ENCODE measurements at places on chromosomes 7 and 10.

GRCh38 chr7:5620459-5620881 lies 161.0 kb downstream of the RNF216 start:
- DNase-seq = no peak

DNA sequence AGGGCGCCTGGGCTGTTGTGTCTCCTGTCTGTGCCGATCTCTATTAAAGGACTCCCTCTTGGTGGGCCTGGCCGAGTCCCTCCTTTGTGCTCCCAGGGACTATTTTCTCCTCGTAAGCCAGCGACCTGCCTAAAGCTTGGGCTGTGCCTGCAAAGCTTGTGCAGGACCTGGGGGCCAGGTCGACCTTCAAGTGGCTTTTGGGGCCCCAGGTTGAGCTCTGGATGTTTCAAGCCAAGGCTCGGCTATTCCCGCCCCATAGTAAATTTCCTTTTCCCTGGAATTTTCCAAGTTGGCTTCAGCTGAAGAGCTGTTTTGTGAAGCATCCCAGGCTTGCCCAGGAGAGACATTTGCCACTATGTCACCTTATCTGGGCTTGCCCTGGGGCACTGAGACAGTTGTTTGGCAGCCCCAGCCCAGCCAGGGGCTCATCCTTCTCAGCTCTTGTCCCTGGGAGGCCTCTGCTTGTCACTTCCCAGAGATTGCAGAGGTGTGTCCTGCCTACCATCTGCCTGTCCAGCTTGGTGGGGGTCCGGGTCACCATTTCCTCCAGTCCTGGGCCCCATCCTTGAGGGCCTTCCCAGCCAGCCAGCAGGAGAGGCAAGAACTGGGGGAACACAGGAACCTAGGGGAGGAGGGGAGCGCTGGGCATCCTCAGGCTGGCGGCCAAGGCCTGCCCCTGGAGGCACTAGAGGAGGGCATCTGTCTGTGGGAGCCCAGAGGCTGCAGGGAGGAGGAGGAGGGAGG lies 20.2 kb downstream of the ZMIZ2 start:
- DNase-seq = no peak

DNA sequence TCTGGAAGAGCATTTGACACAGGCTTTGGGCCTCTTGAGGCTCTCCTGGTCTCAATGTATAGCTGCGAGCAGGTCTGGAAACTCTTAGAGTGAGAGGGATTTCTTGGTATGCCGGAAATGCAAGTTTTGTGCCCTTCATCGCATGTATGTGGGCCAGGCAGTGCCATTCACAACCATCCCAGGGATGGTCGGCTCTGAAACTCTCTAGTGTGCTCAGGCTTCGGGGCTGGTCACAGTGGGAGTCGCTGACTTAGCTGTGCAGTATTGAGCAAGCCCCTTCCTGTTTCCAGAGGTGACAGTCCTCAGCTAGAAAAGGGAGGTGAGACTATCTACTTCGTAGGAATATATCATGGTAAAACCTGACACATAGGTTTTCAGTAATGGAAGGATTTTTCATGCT lies 2.0 kb upstream of the AOAH start:
- DNase-seq = peak; percentile 74

GRCh38 chr10:82742478-82742877 lies 867.5 kb downstream of the NRG3 start:
- DNase-seq = no peak

GRCh38 chr10:75002351-75002725 lies 109.1 kb upstream of the SAMD8 start:
- DNase-seq = no peak

- no peak for DNase-seq
Observed at GRCh38 chr7:122488241-122488640, 183.7 kb upstream of the FEZF1 start.

DNA sequence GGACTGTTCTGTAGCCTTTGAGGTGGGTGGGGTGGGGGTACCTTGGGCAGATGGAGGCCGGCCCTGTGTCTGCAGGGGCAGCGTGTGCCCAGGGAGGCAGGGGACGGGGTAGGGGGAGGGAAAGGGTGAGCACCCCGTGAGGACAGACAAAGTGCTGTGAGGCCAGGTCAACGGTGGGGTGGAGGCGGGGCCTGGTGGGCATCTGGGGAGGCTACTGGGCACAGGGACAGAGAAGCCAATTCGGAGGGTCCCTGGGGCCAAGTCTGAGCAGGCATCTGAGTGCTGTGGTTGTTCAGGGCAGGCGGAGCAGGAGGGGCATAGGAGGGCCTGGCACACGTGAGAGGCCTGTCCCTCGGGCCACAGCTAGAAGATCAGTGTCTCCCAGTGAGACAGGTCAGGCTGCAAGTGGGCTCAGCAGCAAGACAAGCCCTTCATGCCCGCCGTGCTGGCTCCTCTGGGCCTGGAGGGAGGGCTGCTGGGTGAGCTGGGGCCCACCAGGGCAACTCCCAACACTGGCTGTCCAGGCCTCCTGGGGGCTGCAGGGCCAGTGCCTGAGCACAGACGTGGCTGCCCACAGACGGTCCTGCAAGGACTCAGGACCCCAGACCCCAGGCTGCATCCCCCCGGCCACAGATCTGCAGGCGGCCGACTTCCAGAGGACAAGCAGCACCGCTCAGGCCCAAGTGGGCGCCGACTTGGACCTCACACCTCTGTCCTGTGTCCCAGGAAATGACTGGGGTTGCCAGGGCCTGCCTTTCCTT lies 26.4 kb upstream of the KNDC1 start:
- DNase-seq = no peak

GRCh38 chr10:132627666-132628531 lies 90.3 kb downstream of the INPP5A start:
- DNase-seq = no peak

DNA sequence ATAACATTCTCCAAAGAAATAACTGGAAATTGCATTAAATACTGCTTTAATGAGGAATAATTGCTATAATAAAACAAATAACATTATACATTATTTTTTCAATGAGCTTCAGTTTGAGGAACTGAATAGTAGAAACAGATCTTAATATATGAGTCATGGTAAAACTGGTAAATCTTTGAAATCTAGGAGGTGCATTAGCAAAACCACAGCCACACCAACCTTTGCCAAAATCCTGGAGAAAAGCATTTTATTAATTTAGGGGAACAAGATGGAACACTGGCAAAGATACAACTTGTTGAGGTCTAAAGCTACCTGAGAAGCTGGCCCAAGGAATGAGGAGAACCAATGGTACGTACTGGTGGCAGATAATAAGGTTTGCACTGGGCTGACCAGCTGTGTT lies 5.4 kb upstream of the ASL start:
- DNase-seq = no peak

DNA sequence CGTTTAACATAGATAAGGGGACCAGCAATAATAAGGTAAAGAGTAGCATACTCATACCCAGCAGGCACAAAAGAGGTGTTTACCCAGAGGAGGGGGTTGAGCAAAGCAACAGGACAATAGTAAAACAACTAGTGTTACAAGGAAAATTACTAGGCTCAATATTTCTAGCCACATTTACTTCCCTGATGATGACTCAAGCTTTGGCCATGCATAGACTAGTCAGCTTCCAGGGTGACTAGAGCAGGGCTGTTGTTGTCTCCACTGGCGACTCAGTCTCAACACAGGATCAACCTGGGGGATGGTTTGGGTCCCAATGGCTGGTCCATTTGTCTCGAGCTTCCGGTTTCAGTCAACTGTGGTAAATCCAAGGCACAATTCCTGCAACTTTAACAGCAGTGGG lies 217.7 kb upstream of the KCND2 start:
- DNase-seq = no peak

- no peak for DNase-seq
Observed at GRCh38 chr7:71705901-71706596, 574.1 kb downstream of the GALNT17 start.

DNA sequence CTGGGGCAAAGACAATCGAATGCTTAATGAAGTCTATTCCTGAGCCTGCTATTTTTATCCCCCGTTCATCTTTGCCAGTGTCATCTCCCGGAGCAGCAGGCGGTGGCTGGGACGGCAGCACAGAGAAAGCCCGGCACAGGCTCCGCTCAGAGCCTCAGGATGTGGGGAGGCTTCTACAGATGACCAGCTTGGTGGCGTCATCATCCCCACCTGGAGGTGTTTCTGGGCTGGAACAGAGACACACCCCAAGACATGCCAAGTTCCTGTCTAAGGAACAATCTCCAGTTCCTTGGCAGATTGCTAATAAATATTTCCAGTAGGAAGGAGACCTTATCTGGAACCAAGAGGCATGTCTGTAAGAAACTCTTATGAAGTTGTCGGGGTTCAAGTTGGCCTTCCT lies 552.4 kb upstream of the MGMT start:
- no peak for DNase-seq

DNA sequence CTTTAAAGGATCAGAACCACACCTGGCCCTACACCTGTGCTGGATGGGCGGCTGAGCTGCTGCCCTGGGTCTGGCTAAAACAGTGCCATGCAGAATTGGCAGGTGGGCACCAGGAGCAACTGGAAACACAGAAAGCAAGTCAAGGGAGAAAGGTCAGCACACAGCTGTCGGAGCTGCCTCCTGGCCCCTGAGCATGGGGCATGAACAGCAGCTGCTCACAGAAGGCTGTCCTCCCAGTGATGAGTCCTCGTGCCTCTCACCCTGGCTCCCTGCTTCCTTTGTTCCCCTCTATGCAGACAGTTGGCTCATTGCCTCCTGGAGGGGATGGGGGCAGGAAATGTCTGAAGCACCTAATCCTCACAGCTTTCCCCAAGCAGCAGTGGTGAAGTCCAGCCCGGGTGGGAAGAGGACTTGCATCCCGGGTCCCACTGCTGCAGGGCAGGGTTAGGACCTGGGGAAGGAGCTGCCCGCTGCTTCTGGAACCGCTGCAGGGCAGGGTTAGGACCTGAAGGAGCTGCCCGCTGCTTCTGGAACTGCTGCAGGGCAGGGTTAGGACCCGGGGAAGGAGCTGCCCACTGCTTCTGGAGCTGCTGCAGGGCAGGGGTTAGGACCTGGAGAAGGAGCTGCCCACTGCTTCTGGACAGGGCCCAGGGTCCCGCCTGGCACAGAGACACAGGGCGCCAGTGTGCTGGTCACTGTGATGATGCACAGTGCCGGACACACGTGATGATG lies 37.3 kb downstream of the VIPR2 start:
- DNase-seq = no peak

DNA sequence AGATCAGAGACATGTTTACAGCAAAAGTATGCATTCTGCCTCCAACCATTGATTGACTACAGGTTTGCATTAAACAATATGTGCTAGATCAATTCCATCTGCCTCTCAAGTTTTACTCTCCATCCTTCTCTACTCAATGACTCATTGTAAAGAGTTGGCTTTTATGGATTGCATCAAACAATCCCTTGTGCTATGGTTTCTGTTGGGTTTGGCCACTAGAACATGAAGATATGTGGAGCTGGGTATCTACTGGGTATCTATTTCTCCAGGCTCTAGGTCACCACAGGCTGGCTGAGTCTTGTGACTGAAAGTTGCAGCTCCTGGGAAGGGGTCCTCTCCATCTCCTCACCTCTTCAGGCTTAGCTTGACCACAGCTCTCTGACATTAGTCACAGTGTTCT lies 204.7 kb downstream of the DGKI start:
- no peak for DNase-seq

DNA sequence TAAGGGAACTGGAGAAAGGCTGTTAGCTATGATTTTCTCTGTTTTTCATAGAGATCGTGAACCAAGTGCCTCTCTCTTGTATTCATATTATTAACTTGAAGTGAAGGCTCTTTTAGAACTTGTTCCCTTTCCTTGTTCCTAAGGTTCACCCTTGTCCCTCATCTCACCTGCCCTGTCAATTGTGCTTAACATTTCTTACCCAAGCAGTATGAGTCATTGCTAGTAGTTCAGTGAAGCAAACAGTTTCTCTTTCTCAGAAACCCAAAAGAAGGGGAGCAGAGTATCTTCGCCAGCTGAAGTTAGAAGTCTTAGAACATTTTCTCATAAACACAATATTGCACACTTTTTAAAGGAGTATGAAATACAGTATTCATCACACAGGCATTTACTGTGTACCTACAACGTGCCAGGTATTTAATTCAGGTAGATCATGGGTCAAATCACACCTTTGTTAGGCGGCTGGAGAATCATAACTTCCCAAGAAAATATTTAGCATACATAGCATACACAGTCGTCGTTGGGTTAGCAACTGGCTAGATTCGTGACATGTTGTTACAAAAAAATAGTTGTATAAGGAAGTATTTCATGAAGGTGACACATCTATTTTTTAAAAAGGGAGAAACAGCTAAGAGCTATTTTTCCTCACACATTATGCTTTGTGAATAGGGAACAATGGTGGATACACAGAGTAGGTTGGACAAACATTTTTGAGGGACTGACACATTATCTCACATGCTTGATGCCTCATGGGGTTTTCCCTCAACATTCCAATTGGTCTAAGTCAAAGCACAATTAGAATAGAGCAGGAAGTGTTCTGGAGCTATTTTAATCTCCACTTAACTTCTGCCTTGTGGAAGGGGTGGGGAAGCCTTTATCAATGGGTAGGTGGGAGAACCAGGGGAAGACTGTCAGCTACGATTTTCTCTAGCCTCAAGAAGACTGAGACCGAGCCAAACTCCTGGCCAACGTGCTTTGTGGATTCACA lies 13.2 kb downstream of the HDAC9 start:
- DNase-seq = peak; percentile 38

GRCh38 chr7:131636092-131636491 lies 79.7 kb upstream of the PODXL start:
- DNase-seq = no peak

- no peak for DNase-seq
Observed at GRCh38 chr7:40077849-40078248, 56.6 kb downstream of the MPLKIP start.

- DNase-seq = no peak
Observed at GRCh38 chr7:45484094-45484493, 90.1 kb upstream of the ADCY1 start.

- DNase-seq = no peak
Observed at GRCh38 chr10:81472927-81473470, 402.0 kb upstream of the NRG3 start.

DNA sequence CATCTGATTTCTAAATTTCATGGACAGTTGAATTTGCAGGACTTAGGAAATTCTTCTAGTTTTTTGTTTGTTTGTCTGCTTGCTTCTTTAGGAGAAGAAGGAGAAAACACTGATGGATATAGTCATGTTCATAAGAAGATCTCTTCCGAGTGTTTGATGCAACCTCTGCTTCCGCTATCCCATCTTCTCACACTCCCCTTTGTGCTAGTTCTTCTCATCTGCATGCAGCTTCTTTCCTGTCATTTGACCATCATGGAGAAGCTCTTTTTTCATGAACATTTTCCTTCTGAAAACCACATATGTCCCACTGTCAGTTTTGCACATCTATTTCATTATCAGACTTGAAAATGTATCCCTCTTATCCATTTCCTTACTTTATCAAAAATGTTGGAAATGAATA lies 346.9 kb upstream of the PRKCQ start:
- DNase-seq = no peak

- no peak for DNase-seq
Observed at GRCh38 chr10:61779276-61779675, 116.5 kb downstream of the CABCOCO1 start.

GRCh38 chr10:32210306-32211045 lies 136.5 kb downstream of the EPC1 start:
- peak; percentile 34 for DNase-seq
